ENCODE measurements at places on chromosomes 2 and 18.

DNA sequence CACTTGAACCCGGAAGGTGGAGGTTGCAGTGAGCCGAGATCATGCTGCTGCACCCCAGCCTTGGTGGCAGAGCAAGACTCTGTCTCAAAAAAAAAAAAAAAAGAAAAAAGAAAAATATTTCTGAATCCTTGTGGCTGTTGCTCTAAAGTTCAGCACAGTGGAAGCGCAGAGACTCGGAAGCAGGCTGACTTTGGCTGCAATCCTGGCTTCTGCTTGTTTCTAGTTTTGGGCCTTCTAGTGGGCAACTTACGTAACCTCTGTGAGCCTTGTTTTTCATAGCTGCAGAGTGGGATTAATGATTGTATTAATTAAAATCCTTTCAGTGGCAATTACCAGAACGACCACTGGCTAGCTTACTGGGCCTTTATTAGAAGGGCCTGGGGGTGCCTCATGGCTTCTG, 28.4 kb downstream of the GNLY start:
- no peak for DNase-seq

DNA sequence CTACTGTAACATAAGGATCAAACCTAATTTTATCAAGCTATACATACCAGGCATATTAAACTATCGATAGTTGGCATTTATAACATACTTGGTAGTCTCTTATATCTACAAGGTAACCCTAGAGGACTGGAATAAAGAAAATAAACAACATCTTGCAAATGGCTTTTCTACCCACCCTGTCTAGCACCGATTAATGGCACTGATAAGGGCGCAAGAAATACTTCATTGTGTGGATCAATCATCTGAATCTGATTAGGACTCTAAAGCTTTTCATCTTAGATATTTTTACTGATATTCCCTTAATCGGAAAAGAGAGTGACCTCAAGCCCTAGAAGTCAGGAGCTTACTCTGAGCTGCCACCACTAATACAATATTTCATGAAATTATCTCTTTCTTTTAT, 1461.7 kb upstream of the PIK3C3 start:
- no peak for DNase-seq

DNA sequence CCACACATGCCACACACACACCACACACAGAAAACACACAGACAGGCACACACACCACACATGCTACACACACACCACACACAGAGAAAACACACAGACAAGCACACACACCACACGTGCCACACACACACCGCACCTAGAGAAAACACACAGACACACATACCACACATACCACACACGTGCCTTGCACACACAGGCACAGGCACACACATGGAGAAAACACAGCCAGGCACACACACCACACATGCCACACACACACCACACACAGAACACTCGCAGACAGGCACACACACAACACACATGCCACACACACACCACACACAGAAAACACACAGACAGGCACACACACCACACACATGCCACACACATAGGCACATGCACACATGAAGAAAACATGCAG, 242.1 kb upstream of the MYT1L start:
- DNase-seq = no peak

- no peak for DNase-seq
Measured at GRCh38 chr2:96699621-96700020, 40.2 kb downstream of the LMAN2L start.

- no peak for DNase-seq
Measured at GRCh38 chr2:156930423-156930822, 327.1 kb upstream of the GALNT5 start.

GRCh38 chr18:3332376-3332775, 70.4 kb downstream of the MYL12B start:
- DNase-seq = no peak

GRCh38 chr2:230575642-230576324, 136.9 kb upstream of the CAB39 start:
- peak; percentile 24 for DNase-seq

- no peak for DNase-seq
Measured at GRCh38 chr2:43333656-43334144, 107.3 kb upstream of the ZFP36L2 start.

GRCh38 chr2:172545408-172546075, 10.3 kb upstream of the PDK1 start:
- DNase-seq = no peak

- no peak for DNase-seq
Measured at GRCh38 chr2:144548532-144549191, 28.7 kb upstream of the ZEB2 start.

DNA sequence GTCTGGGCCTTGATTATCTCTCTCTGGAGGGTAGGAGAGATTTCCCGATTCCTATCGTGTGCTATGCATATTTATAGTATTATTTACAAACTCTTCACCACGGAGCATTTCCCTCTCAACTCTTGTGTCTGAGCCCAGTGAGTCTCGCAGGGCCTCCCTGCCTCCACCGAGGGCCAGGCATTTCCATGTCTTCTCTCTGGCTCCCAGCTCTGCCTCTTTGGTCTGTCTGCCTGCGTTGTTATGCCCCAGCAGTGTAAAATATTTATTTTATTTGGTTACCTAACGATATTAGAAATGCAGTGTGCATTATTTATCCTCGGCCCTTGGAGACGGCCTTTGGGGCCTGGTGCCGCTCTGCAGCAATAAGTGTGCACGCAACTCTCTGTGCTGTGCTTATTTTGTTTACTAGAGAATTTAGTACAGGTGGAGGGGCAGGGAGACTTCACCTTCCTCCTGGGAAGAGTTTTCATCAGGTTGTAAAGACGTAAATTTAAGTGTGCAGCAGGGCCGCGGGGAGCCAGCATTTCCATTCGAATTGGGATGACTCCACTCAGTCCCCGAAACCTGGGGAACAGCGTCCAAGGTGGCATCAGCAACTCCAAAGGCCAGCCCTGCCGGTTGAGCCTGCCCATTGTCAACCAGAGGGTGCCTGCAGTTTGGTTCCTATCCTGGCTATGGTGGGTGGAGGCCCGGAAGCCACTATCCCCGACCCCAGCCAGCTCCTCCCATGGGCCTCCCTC, 100.2 kb downstream of the PTGR3 start:
- no peak for DNase-seq

GRCh38 chr18:62938006-62938405, 222.7 kb downstream of the PHLPP1 start:
- DNase-seq = no peak

DNA sequence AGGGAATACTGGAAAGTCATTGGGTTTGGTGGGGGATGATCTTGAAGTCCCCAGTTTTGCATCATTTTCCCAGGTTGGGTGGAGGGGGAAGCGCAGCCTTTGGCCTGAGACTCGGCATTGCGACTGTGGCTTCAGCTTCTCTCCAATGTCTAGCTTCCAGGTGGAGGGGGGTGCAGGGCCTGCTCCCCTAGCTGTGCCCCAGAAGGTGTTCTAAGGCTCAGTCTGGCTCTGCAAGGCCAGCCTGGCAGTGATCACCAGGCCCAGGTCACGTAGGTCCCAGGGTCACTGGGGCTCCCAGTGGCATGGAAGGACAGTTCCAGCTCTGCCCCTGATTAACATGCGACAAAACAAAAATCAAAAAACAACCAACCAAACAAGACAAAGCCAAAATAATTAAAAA, 56.9 kb upstream of the HAAO start:
- no peak for DNase-seq

DNA sequence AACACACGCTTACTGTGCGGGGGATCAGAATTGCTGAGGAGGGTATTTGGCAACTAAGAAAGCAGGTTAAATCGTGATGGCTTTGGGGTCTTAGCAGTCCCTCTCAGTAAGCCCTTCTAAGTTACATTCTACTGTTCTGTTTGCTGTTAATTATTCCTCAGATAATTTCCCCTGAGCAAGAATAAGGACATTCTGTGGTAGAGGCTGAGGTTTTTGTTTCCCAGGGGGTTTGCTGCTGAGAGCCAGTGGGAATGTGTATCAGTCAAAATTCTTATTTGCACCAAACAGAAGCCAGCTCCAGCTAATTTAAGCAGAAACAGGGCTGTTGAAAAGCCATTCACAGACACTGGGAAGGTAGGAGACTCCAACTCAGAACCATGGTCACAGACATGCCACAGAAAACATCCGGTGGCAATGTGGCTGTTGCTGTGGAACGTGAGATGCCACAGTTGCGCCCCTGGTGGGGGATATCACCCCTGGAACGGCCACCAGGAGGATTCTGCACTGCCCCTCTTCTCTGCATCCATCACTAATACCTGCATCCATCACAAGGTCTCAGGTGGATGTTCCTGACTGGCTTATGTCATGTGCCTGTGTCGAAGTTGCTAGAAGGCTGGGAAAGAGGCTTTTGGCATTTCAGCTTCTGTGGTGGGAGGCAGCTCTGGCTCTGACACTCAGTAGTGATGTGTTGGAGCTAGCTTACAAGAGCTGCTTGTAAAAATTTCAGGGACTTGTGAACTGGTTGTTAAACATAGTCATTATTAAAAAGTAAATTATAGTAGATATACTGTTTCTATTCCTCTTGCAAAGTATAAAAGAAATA, 23.2 kb downstream of the SLC4A3 start:
- DNase-seq = no peak

- DNase-seq = no peak
Measured at GRCh38 chr2:178265851-178266250, 71.5 kb downstream of the OSBPL6 start.

DNA sequence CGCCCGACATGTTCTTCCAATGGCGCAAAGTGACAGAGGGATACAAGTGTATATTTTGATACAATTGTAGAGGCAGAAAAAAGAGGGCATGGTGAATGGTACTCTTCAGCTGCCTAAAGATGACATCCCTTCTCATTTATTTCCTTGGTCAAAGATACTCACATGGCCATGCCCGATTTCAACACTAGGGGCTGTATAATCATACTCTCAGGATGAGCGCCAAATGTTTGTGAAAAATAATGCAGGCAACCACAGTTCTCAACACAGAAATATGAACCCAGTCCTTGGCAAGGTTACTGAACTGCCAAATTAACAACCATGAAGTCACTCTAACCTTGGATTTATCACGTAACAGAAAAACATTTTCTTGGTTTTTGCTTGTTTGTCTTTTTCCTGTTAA, 204.4 kb downstream of the CCDC102B start:
- no peak for DNase-seq

DNA sequence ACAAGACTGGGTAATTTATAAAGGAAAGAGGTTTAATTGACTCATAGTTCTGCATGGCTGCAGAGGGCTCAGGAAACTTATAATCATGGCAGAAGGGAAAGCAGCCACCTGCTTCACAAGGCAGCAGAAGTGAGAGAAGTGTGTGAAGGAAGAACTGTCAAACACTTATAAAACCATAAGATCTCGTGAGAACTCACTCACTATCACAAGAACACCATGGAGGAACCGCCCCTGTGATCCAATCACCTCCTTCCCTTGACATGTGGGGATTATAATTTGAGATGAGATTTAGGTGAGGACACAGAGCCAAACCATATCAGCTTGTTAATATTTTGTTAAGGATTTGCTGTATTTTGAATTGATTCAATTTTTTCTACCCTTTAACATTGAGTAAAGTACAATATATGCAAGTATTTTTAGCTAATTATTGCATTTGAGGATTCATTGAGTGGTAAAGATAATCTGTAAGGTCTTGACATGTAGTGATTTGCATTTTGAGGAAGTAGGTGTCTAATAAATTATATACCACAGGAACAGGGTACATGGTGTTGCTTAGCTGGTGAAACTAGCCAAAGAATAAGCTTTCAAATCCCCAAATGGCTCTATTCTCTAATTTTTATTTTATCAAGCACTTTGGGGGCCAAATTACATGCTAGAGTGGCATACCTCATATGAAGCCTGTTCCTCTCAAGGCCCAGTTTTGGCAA, 3.9 kb upstream of the C2orf69 start:
- no peak for DNase-seq

DNA sequence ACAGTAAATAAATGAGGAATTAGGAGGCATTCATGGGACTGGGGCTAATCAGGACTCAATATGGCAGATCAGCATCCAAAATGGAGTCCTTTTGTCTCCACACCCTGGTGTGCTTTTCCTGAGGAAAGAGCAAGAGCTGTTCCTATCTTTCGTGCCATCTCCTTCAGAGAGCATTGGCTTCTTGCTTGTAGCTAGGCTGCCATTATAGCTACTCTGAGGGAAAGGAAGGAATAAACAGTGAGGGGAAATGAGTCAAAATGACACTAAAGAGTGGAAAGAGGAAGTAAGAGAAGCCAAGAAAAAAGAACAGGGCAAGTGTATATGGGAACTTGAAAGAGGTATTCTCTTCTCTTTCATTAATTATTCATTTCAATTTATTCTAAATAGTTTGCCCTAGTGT, 8.4 kb upstream of the NMI start:
- no peak for DNase-seq

- no peak for DNase-seq
Measured at GRCh38 chr2:121019071-121019470, 265.9 kb downstream of the TFCP2L1 start.

DNA sequence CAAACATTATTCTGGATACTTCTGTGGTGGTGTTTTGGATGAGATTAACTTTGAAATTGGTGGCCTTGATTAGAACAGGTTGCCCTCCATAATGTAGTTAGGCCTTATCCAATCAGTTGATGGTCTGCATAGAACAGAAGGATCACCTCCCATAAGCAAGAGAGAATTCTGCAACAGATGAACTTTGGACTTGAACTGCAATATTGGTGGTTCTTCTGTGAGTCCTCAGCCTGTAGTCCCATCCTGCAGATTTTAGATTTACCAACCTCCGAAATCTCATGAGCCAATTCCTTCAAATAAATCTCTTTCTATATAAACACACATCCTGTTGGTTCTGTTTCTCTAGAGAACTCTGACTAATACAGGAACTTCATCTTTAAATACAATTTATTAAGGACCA, 81.9 kb downstream of the IRS1 start:
- DNase-seq = no peak

GRCh38 chr2:196329959-196330358, 158.6 kb upstream of the STK17B start:
- no peak for DNase-seq

GRCh38 chr2:38590053-38590452, 12.7 kb downstream of the HNRNPLL start:
- no peak for DNase-seq

DNA sequence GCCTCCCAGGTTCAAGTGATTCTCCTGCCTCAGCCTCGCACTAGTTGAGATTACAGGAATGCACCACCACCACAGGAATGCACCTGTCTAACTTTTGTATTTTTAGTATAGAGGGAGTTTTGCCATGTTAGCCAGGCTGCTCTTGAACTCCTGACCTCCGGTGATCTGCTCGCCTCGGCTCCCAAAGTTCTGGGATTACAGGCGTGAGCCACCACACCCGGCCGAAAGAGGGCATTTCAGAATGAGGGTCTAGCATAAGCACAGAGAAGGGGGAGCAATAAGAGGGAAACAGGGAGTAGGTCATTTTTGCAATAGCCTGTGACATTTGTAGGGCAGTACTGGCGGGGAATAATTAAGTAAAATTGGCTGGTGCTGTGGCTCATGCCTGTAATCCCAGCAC, 1.9 kb upstream of the SPAST start:
- DNase-seq = no peak

GRCh38 chr2:174300114-174300513, 34.6 kb upstream of the SP9 start:
- no peak for DNase-seq

- no peak for DNase-seq
Measured at GRCh38 chr2:231001921-231002320, 6.0 kb downstream of the SPATA3 start.

- DNase-seq = no peak
Measured at GRCh38 chr2:223114917-223115316, 62.9 kb downstream of the KCNE4 start.

All from effector memory CD4-positive, alpha-beta T cell (primary cell).